ENCODE measurements at places on chromosomes 5 and 9. TPM values are rescaled to one million over a fixed set of nuclear protein-coding genes. Genes with fewer than 3 reads are reported as not detected.

LRRC70 gene
- 1.3 TPM for total RNA-seq

PRR16 gene
- 3.7 TPM for total RNA-seq

CSF2 gene
- not detected for total RNA-seq

SMIM33 gene
- not detected for total RNA-seq

PLEKHG4B gene
- total RNA-seq: not detected

MLANA gene
- not detected for total RNA-seq

TAF11L12 gene
- not detected for total RNA-seq

TMEM171 gene
- total RNA-seq: 1.2 TPM

TEX53 gene
- total RNA-seq: not detected

SH3TC2 gene
- 9.5 TPM for total RNA-seq

DAPK1 gene
- total RNA-seq: 28.4 TPM

ALDH1A1 gene
- total RNA-seq: 46.2 TPM

PCDHA8 gene
- not detected for total RNA-seq

CDH9 gene
- not detected for total RNA-seq

PCDHB12 gene
- total RNA-seq: 0.25 TPM

PTGER4 gene
- total RNA-seq: 20.6 TPM

PCDH12 gene
- 1.7 TPM for total RNA-seq

FBXO4 gene
- 13.1 TPM for total RNA-seq

OR1L4 gene
- total RNA-seq: not detected
